Fibroblast of skin of right biceps (primary cell): ENCODE measurements at places on chromosomes 1 and 21.
A peak's percentile ranks its signal among the peaks of the same experiment; 100 is the strongest.

- DNase-seq: no peak
Measured at GRCh38 chr1:161631076-161631475, at the start of gene FCGR3B. Gene FCGR3B, minus strand, starts transcription at chr1:161631176. Its CDS starts 82 bp downstream, at chr1:161631094.

DNA sequence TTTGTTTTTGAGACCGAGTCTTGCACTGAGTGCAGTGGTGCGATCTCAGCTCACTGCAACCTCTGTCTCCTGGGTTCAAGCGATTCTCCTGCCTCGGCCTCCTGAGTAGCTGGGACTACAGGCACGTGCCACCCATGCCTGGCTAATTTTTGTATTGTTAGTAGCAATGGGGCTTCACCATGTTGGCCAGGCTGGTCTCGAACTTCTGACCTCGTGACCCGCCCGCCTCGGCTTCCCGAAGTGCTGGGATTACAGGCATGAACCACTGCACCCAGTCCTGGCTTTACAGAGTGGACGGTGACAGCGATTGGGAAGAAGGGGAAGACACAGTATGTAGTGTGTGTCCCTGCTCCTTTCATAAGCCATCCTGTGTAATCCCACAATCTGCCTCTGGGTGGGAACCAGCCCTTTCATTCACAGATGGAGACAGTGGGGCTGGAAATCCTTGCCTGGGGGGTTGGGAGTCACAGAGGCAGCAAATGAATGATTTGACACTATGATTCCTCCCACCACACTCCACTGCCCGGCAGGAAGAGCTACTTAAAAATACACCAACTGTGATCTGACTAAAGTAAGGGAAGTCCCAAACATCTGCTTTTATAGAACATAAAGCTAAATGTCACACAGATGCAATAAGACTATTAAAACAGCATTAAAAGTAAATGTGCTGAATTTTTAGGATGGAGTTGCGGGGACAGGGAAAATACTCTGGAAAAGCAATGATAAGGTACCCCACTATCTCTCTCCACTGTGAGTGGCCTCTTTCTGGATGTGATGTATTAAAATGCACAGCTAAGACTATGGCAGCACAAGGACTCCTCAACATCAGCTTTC lies 4.5 kb downstream of the PARP1 start:
- peak; percentile 47 for DNase-seq

- DNase-seq: no peak
Measured at GRCh38 chr1:231871878-231872277, 245.3 kb downstream of the DISC1 start.

DNA sequence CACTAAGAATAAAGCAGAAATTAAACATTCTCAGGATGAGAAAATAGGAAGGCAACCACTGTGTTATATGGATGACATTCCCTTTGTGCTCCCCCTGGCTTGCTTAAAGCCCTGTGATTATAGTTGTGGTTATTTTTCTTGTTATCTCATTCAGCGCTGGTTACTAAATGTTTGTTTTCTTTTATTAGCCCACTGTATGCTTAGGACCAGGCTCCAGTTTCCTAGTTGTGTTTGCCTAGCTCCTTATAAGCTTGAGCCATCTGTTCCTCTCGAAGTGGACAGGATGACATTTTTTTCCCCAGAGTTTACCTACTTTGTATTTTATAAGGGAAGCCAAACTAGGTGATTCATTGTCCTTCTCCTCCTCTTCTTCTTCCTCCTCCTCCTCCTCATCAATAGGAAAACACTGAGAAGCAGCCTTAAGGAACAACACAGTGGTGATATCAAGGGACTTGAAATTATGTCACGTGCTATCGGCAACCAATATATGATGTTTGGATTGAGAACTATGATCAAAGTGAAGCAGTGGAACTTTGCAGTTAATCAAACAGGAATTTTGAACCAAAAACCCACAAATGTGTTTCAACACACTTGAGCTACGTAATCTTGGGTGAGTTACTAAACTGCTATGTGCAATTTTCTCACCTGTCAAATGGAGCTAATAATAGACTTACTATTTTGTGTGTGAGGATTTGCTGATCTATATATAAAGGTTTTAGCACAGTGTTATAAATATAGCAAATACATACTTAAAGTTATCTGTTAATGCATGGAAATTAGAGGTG lies 35.1 kb upstream of the RGS7 start:
- no peak for DNase-seq

DNA sequence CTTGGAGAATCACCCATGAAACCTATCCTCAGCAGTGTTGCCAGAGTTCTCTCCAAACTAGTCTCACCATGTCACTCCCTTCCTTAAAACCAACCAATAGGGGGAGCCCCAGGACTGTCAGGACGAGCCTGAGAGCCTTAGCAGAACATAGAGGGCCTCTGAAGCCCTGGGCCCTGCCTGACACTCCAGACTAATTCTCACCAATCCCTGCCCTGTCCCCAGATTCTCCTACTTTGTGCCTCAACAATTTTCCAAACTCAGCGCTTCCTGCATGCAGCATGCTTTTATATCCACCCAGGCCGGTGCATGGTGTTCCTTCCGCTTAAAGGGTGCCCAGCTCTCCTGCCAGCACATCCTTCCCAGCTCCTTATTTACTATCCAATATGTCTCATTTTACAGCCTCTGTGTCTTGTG lies 42.7 kb downstream of the HSD3B1 start:
- peak; percentile 58 for DNase-seq

- no peak for DNase-seq
Measured at GRCh38 chr21:17989780-17990179, 170.6 kb upstream of the C21orf91 start.

DNA sequence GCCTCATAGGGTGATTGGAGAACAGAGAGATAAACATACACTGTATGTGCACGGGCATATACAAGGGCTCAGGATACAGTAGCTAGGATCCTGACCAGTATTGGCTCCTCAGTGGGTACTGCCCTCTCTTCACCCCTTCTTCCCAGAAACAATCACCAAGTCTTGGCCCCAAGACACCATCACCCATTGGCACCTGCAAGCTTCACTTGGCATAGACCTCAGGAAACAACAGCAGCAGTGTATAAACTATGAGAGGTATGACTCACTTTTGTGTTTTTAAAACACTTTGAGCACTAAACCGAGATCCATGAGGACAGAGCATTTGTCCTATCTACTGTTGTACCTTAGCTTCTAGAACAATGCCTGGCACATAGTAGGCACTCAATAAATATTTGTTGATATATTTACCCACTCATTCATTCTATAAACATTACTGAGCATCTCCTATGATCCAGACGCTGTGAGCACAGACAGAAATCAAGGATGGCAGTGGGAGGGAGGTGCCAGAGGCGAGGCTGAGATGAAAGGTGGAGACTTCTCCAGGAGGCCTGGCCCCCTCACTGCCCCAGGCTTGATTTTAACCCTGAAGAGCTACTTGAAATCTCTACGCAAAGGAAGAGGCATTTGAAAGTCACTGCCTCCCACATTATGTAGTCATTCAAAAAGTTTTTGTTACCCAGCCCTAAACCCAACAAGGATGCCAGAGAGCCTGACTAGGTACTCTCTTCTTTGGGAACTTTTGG lies 95.2 kb downstream of the CAMK2N1 start:
- DNase-seq: no peak

GRCh38 chr1:69492286-69492685 lies 75.4 kb upstream of the LRRC7 start:
- DNase-seq: peak; percentile 66

- no peak for DNase-seq
Measured at GRCh38 chr1:196897158-196897828, 9.4 kb downstream of the CFHR4 start.

- DNase-seq: no peak
Measured at GRCh38 chr1:4005431-4005830, 105.4 kb upstream of the C1orf174 start.

DNA sequence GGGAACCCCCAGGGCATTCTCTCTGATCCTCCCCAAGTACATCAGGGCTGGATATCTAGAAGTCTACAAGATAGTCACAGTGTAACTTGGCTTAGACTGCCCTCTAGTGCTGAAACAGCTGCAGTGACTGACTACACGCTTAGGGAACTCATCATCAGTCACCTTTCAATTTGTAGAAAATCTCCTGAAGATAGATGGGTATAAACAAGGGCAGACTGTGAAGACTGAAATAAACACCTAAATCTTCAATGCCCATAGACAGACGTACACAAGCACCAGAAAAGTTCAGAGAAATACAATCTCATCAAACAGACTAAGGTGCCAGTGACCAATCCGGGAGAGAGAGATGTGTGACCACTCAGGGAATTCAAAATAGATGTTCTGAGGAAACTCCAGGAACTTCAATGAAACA lies 46.6 kb downstream of the PACC1 start:
- DNase-seq: peak; percentile 70

GRCh38 chr1:6891781-6892579 lies 106.7 kb downstream of the CAMTA1 start:
- DNase-seq: no peak

DNA sequence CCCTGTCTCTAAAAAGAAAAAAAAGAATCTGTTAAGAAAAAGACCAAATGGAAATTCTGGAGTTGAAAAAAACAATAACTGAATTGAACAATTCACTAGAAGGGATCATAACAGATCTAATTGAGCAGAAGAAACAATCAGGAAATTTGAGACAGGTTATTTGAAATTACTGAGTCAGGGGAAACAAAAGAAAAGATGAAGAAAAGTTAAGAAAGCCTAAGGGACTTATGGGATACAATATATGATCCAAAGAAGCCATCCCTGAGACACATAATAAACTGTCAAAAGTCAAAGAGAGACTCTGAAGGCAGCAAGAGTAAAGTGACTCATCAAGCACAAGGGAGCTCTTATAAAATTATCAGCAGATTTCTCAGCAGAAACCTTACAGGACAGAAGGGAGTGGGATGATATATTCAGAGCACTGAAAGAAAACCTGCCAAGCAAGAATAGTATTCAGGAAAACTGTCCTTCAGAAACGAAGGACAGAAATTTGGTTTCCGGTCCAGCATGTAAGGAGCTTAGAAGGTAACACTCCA lies 44.5 kb downstream of the SLC2A1 start:
- no peak for DNase-seq

GRCh38 chr1:9889411-9889810 lies 20.7 kb downstream of the CTNNBIP1 start:
- no peak for DNase-seq

- no peak for DNase-seq
Measured at GRCh38 chr21:25722631-25723030, 12.1 kb downstream of the ATP5PF start.

GRCh38 chr1:222777463-222777862 lies 37.4 kb upstream of the DISP1 start:
- no peak for DNase-seq

DNA sequence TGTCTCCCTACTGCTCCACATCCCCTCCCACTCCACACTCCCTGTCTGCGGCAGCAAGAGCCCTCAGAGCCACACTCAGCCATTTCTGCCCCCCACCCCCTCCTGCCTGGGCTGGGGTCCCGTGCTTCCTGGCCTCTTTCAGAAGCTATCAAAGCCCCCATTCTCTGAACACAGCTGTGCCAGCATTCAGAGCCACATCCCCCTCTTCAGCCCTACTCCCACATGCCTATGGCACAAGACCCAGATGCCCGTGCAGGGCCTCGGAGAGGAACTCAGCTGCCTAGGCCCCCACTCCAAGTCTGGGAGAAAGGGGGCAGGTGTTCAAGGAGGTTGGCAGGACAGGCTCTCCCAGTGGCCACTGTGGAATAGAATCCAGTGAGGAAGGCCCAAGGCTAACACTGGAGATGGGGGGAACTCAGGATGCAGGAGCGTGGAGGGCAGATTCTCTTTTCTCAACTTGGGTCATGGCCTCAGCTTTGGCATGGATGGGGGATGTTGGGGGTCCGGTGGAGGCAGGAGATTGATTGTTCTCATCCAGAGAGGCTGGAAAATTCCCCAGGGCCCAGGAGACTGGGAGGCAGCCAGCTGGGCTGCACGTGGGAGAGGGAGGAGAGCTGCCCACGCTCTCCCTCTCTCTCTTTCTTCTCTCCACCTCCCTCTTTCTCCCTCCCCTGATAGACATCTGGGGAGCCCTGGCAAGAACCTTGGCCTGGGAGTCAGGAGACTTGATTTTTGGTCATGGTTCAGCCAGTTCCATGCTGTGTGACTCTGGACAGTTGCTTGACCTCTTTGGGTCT lies 3.5 kb upstream of the BCAN start:
- DNase-seq: no peak

GRCh38 chr1:18108299-18109057 lies 880 bp downstream of the IGSF21 start:
- DNase-seq: no peak

GRCh38 chr1:45647248-45648021 lies 23.6 kb upstream of the CCDC17 start:
- no peak for DNase-seq

DNA sequence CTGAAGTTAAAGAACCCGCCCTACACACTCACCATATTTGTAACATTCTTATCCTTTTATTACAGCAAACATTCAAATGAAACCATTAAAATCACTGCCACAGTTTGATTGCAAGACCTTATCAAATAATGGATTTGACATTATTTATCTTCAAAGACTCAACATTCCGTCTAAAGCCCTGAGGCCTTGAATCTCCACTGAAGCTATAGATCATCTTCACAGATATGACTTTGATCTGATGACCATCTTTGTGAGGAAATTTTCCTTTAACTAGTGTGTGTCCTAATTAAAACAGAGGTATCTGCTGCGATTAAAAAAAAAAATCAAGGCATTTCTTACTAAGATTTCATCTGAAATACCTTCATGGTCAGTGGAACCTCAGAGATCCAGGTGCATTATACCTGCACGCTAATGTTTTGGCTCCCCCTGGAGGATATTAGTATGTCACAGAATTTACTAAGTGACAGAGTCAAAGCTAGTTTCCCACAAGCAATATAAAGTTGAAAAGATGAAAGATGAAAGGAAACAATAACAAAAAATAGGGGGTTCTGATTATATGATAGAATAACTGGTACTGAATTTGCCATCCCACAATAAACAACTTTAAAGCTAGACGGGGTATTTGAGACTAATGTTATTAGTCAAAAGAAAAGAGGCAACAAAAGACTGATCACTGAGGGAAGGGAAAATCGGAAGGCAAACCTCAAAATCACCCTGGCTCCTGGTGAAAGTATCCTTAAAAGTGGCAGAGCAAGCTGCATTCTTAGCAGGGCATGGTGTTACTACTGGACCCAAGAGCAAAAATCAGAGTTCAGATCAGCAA lies 923.4 kb downstream of the NCAM2 start:
- peak; percentile 30 for DNase-seq

GRCh38 chr1:15224259-15224869 lies 22.7 kb upstream of the FHAD1 start:
- no peak for DNase-seq

DNA sequence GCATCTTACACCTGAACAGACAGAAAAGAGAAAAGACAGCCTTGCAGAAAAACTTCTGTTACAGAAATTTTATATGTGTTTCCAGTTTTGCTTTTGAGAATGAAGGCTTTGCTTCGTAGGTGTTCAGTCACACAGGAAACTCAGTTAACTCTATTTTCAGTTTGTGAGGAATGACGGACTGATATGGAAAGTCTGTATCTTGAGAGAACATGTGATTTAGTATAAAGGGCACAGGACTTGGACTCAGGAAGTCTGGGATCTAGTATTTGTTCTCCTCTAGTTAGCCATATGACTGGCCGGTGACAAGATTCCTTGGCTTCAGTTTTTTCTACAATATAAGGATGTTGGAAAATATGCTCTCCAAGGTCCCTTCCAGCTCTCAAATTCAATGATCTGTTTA lies 149.1 kb downstream of the OLFM3 start:
- no peak for DNase-seq
